ENCODE measurements at places on chromosomes 6 and 20.

DNA sequence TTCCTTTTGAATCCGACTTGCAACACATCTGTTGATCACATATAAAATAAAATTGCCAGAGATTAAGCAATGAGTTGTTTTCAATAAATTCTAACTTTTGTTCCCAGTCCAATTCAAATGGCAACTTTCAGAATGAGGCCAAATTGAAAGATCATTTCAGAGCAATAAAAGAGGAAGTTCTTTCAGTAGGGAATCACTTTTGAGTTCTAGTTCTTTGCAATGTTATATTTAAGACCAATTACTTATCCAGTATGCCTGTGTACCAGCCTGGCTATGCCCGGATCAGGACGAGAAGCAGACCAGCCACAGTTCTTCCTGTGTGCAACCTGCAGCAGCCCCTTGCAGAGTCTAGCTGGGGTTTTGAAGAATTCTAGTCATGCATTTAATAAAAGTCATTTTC, 232.5 kb downstream of the BTBD9 start:
- no peak for DNase-seq

DNA sequence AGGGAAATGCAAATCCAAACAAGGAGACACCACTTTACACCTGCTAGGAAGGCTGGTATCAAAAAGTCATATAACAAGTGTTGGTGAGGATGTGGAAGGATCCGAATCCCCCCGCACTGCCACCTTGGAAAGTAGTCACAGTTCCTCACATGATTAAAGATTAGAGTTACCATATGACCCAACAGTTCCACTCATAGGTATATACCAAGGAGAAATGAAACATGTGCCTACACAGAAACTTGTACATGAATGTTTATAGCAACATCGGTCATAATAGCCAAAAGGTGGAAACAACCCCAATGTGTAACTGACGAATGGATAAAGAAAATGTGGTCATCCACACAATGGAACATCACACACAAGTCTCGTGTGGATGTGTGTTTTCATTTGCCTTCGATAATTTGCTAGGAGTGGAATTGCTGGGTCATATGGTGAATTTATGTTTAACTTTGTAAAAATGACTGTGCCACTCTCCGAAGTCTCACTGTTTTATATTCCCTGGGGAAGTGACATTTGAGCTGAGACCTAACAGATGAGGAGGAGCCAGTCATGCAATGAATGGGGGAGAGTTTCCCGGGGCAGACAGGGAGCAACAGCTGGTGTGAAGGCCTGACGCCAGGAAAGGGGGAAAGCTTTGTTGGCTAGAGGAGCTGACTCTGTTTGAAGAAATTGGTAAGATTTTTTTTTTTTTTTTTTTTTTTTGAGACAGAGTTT, 125.9 kb upstream of the MLN start:
- no peak for DNase-seq

GRCh38 chr20:33262658-33263065, 20.4 kb upstream of the BPIFB1 start:
- DNase-seq = no peak

GRCh38 chr6:113616701-113617274, 240.4 kb upstream of the MARCKS start:
- DNase-seq = no peak

GRCh38 chr6:137705160-137706082, 161.6 kb upstream of the TNFAIP3 start:
- DNase-seq = no peak

GRCh38 chr6:140040396-140040795, 665.9 kb upstream of the CITED2 start:
- DNase-seq = no peak

GRCh38 chr6:12119085-12119588, 107.0 kb downstream of the HIVEP1 start:
- DNase-seq = no peak

- no peak for DNase-seq
Measured at GRCh38 chr20:54476169-54477009, 996 bp downstream of the DOK5 start.

- no peak for DNase-seq
Measured at GRCh38 chr6:129730477-129731165, 20.6 kb upstream of the ARHGAP18 start.

DNA sequence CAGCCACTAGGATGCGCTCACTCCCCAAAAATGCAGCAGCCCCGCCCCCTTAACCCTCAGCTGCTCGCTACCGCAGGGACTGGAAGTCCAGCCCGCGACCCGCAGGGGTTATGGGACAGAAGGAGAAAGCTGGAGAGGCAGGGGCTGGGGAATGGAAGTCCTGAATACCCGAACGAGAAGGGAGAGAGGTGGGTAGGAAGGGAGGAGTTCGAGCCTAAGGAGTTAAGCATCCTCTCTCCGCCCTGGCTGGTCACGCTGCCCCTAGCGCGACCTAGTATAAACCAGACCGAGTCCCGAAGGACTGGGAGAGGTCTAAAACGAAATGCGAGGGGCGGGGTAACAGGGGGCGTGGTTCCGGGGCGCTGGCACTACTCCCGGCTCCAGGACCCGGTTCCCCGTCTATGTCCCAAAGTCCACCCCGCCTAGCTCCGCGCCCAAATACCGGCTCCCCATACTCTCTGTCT, 448 bp upstream of the DDAH2 start:
- DNase-seq = peak; percentile 97

DNA sequence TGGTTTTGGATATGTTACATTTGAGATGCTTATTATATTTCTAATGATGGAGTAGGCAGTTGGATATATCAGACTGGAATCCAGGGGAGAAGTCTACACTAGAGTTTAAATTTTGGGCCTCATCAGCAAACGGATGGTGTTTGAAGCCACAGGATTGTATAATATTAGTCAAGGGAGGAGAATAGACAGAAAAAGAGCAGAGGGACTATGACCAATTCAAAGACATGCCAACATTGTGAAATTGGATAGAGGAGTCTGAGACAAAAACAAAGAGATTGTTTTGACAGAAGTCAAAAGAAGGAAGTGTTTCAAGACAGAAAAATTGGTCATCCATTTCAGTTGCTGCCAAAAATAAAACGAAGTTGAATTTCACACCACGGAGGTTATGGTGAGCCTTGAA, 66.5 kb downstream of the NOX3 start:
- DNase-seq = no peak

DNA sequence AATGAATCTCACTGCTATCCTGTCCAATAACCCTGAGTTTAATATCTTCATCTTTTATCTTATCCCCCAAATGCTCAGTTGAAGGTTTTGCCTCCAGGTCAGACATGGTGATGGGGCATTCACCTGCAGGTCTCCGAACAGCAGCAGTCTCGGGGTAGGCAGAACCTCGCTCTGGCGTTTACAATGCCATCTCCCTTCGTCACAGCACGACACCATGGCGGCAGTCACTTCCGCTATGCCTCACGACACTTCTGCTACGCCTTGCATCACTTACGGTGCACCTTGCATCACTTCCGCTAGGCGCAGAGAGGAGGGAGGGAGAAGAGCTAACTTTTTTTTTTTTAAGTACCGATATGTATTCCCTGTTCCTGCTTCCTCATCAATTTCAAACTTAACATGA, 194.9 kb downstream of the BCAS1 start:
- DNase-seq = no peak

DNA sequence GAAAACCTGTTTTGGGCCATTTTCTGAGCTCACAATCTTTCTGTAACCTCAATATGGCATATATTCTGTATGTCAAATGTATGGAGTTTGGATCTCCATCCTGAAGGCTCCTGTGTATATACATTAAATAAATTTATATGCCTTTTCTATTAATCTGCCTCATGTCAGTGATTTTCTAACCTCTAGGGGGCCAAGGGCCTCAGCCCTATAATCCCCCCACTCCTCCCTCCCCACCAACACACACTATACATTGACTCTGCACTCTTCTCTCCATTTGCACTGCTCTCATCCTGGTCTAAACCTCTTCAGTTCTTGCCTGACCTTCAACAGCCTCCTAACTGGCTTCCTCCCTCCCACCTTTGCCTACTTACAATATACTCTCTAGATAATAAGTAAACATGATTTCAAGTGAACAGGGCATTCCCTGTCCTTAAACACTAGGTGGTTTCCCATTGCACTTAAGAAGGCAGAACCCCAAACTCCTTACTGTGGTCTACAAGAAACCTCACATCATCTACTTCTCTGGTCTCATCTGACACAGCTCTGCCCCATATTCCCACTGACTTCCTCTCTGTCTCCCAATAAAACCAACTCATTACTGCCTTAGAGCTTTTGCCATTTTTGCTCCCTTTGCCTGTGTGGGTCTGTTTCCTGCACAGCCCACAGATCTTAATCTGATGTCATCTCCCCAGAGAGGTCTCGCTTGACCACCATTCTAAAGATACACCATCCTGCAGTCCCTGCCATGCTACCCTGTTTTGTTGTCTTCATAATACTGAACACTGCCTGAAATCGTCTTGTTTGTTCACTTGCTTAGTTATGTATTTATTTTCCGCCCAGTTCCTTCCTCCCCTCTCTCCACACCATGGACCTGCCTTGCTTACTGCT, 213.7 kb downstream of the SYNE1 start:
- no peak for DNase-seq

DNA sequence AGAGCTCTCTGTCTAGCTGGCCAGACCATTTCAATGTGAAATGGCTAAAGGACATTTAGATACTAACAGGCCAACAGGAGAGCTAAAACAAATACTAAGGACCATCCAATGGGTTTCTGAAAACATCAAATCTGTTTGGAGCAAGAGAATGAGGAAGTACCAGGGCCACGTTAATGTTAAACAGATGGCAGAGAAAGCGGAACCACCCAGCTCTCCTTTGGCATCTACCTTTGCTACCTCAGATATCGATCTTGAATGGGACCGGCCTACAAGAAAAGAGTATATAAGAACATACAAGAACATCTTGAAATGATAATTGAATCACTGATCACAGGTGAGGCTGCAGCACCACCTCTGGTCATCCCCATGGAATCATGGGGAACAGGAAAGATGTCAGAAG, 31.8 kb downstream of the KCNK5 start:
- no peak for DNase-seq

GRCh38 chr20:49167811-49168507, 20.2 kb downstream of the STAU1 start:
- no peak for DNase-seq

DNA sequence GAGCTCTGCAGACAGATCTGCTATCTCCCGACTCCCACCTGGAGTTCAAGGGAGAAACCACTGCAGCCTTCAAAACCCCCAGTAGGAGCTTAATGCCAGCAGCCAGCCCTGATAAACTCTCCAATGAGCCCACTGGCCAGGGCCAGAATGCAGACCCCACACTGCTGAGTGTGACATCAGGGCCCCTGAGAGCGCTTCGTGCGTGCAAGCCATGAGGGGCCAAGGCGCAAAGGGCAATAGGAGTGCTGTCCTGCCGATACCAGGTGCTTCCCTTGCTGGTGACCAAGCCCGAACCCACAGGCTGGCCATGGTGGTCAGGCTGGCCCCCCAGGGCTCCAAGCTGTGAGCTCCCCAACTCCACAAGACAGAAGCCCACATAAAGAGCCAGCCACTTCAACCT, 33.2 kb upstream of the CST7 start:
- DNase-seq = no peak

DNA sequence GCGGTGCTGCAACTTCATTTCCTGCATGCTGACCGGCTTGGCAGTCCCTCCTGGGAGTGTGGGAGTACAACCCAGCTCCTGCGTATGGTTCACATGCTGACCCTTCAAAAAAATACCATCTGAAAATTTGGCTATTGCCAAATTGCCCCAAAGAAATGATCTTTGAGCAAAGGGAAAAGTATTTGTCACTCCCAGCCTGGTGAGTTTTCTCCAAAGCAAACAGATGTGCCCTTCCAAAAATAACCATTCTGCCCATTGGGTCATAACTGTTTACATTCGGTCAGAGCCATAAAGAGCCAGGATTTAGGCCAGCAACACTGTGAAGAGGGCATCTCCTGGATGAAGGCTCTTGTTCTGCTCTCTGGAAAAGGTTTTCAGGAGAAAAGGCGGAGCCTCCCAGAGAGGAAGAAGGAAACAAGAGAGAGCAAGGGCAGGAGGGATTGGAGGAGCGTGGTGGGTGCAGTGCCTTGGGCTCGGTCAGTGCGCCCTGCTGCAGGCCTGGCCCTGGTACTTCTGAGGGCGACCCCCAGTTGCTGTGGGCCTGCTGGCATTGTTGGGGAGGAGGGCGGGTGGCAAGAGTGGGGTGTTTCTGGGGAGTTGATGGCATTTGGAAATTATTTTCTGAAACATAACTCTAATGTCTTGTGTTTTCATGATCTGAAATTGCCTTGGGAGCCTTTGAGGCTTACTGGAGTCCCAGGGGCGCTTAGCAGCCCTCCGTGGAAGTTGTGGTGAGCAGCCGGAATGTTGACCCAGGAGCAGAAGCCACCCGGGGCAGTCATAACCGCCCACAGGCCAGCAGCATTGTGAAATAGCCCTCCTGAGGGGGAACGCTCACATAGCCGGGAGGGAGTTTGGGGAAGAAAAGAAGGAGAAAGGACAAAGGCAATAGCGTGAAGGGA, 248.4 kb downstream of the MYLK4 start:
- DNase-seq = no peak

GRCh38 chr20:62209850-62210495, 10.1 kb downstream of the HRH3 start:
- DNase-seq = no peak

DNA sequence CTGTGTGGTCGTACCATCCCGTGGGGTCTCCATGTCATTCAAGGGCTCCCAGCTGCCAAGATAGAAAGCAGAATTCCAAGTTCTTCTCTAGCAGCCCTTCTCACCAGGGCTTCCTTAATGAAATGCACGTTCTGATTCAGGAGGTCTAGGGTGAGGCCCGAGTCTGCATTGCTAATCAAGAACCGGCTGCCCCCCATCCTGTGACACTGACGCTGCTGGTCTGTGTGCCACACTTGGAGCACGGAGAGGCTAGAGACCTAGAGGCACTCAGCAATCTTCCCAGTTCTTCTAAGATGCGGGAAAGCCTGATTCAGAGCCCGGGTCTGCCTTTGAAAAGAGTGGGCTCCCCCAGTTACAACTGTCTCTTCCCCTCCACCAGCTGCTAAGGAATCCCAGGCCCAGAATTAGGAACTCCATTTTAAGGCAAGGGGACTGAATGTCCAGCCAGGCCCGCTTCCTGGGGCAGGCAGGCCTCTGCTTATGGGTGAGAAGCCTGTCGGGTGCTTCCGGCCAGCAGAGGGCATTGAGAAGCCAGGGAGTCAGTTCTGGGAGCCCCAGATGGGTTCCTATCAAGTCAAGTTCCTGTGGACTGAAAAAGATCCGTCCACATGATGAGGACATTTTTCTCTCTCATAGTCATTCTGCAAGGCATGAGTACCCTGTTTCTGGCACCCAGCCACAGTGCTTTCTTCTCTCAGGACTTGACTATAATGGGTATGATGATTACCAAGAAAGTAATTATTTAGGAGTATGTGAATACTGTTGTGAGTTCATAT, 69.8 kb upstream of the RIN2 start:
- DNase-seq = peak; percentile 89

- DNase-seq = no peak
Measured at GRCh38 chr20:21862259-21862946, 156.9 kb downstream of the PAX1 start.

DNA sequence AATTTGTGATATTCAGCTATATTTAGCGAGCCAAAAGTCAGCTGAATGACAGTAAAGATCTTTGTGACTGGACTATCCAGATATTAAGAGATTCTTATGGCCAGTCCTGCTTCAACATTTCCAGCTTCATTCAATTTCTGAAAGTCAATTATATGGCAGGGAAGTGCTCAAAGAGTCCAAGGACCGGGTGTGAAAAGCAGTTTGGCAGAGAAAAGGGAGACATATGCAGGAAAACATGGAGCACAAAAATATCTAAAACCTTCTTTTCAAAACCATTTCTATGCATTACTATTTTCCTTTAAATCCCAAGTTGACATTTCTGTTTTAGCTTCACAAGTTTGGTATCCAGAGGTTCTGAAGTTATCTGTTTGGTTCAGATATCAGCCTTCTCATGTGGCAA, 5.0 kb downstream of the MPC1 start:
- DNase-seq = no peak
